ENCODE measurements at places on chromosomes 2 and 18. TPM values are rescaled to one million over a fixed set of nuclear protein-coding genes. Genes with fewer than 3 reads are reported as not detected.

The NYAP2 gene
- 0.48 TPM for polyA plus RNA-seq

The CIDEA gene
- polyA plus RNA-seq: not detected

The FZD7 gene
- polyA plus RNA-seq: 29.0 TPM

GRCh38 chr2:186605041-186605440 is 15.2 kb downstream of the ITGAV start:
- DNase-seq: no peak

DNA sequence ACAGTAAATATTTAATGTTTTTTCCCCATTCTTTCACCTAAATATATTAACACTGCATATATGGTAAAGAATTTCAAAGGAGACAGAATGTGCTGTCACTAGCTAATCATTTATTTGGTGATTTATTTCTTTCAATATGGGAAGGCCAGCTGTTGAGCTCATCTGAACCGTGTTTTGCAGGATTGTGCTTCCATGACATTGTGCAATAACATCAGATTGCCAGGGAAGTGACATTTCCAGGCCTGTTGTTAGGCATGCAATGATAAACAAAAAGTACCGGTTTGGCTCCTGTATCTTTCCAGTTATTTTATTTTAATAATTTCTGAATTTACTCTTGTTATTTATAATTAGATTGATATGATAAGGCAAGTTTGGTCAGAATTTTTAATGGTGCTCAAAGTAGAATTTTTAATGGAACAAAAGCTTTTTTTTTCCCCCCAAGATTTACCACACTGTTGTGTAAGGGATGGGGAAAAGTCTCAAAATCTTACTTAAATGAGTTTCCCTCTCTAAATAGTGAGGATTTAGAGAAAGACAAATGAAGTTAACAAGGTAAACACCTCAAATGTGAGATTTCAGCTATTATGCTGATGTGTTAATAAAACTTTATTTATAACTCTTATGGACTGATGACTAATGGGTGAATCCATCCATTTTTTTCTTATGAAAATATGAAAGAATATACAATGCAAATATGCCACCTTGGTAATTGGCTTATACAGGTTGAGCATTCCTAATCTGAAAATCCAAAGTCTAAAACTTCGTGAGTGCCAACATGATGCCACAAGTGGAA is 52.7 kb downstream of the MALT1 start:
- no peak for DNase-seq

GRCh38 chr2:55838653-55839052 is 84.9 kb downstream of the EFEMP1 start:
- DNase-seq: no peak

The TTC21B gene
- polyA plus RNA-seq: 17.3 TPM

GRCh38 chr18:49875783-49876182 is 62.5 kb upstream of the ACAA2 start:
- DNase-seq: no peak

GRCh38 chr2:160019374-160020090 is 42.9 kb downstream of the PLA2R1 start:
- DNase-seq: no peak

DNA sequence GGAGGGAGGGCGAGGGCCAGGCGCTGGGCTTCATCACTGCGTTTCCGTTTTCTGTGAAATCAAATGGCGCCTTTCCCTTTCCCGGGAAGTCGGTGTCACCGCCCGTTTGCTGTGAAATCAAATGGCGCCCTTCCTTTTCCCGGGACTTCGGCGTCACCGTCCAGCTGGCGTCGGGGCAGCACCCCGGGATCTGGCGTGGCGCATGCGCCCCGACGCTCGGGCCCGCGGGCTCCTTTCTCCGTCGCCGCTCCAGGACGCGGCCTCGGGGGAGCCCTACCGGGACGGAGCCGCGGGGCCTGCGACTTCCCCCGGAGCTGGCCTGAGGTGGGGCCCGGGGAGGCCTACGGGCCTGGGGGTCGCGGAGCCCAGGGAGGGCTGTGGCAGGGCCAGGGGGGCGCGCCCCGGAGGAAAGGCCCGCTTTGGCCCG is at the start of gene FAM228A:
FAM228A (plus strand) TSS at position 203 of the 427 bp plus-strand sequence. CDS start 428 bp downstream, outside the sequence.
- DNase-seq: no peak

- DNase-seq: no peak
These were observed 58.5 kb downstream of the EPAS1 start for GRCh38 chr2:46355756-46356155.

- DNase-seq: peak; percentile 73
These were observed 49.1 kb downstream of the FASTKD2 start for GRCh38 chr2:206814498-206814897.

DNA sequence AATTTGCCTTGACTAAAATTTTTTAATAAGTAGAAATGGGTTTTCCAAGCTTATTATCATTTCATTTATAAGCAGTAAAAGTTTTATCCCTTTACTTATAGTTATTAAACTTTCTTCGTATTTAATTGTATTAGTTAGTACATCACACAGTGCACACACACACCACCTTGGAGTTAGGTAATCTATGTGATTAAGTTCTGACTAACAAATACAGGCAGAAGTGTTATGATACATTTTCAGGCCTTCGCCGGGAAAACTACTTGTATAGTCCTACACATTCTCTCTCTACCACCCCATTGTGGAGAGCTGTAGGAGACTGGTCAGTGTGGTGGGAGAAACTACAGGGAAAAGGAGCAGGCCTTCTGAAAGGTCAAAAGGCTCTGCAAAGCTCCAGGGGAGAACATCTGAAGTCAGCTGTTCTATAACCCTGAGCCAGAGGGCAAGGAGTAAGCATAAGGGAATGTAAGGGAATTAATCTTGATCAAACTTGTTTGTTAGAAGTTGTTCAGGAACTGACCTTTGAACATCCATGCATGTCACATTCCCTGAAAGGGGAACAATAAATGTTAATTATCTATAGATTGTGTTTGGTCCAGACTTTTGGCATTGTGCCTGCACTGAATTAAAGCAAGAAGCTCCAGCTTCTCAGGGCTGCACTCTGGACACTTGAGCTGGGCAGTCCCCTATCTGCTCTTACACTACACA is 231.7 kb downstream of the FSIP2 start:
- DNase-seq: no peak

The STPG4 gene
- not detected for polyA plus RNA-seq

DNA sequence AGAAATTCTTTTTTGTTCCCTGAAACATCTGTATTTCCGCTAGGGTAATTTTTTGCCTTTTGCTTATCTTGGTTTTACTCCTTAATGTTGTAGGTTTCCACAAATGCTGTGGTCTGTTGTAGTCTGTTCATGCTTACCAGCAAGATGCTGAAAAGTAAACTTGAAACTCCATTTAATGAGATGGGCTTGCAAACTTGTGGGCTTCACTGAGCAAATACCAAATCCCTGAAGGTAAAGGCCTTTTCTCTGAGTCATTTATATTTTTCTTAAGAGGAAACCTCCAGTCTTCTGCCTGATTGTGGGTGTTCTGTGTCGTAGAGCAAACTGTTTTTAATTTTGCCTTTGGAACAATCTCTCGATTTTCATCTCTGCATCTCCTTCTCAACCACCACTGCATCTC is 9.3 kb downstream of the SP140 start:
- no peak for DNase-seq

DNA sequence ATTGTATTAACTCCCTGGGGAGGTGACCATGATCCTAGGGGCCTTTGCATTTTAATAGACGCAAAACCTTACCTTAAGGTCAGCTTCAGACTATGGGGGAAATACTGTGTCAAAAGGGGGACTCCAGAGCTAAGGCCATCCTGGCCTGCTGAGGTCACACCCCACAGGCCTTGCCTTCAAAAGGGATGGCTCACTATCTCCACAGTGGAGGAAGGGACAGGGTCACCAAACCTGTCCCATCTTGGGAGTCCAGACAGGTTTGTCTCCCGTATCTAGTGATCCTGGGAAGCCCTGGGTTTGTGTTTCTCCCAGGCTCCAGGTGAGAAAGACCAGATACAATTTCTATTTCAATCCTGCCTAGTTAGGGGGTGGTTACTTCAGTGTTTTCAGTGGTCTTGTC is 24.9 kb downstream of the CAPN14 start:
- DNase-seq: no peak

GRCh38 chr2:26745609-26746327 is 18.3 kb upstream of the SLC35F6 start:
- peak; percentile 84 for DNase-seq

The HS1BP3 gene
- 6.7 TPM for polyA plus RNA-seq

The NAT8 gene
- polyA plus RNA-seq: 0.18 TPM

DNA sequence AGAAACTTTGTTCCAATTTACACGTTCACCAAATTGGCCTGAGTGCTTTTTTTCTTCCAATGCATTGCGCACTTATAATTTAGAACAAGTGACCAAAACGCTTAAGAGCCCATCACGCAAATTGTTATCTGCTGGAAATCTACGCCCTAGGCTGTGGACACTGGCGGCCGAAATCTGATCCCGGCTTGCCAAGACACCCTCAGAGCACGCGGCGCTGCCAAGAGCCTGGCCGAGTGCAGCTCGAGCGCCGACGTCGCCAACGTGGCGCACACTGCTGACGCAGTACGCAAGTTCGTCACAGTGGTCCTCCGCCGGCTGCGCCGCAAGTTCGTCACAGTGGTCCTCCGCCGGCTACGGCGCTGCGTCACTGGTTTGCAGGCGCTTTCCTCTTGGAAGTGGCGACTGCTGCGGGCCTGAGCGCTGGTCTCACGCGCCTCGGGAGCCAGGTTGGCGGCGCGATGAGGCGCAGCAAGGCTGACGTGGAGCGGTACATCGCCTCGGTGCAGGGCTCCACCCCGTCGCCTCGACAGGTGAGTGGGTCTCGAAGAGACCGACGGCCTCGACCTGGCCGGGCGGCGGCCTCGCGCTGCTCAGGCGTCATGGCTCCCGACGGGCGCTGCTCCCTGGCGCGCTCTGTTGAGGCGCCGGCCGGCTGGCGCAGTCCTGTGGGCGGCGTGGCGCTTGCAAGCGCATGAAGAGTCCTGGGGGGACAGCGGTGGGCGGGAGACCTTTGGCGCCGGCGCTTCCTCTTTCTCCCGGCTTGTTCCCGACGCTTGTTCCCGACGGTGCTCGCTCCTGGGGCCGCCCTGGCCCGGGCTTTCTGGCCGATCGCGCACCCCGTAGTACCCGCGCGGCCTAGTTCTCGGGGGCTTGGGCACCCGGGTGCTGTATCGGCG is at the start of gene RANBP2:
RANBP2 (plus strand) TSS at position 334 of the 896 bp plus-strand sequence; CDS start at position 459, 125 bp downstream.
- peak; percentile 97 for DNase-seq

GRCh38 chr2:29607038-29607420 is 314.4 kb downstream of the ALK start:
- DNase-seq: no peak

DNA sequence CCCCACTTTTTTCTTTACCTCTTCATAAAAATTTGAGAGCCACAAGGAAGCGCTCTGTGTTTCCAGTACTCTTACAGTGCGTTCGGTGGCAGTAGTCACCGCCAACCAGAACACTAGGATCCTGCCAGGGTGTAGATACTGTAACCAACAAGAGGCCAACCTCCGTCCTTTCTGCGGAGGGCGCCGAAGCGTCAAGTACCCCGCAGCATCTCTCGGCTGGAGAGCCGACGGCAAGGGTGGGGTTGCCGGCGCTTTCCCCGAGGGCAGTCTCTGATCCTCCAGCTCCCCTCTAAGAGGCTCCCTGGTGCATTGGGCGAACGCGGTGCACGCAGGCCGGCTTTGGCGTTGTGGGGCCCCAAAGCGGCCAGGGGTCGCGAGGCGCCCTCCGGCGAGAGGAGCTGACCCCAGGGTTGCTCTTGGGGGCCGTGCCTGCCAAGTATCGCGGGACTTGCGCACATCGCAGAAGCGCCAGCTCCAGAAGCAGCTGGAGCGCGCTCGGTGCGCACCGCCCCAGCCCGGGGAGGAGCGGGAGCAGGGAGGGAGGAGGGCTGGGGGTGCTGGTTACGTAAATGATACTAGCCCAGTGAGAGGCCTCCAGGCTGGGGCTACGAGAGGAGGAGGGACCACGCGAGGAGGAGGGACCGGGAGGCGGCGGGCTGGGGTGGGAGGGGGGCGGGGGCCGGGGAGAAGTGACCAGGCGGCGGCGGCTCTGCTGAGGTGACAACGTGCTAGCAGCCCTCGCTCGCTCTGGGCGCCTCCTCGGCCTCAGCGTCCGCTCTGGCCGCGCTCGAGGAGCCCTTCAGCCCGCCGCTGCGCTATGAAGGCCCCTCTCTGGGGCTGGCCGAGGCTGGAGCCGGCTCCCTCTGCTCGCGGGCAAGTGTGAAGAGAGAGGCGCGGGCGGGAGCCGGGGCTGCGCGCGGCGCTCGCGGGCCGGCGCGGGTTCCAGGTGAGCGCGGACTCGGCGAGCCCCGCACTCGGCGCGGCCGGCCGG is at the start of gene GALNT13:
GALNT13 (plus strand) TSS at position 692 of the 991 bp plus-strand sequence.
- DNase-seq: peak; percentile 78

GRCh38 chr18:56257205-56257604 is 381.2 kb downstream of the TXNL1 start:
- no peak for DNase-seq
